Uterus (tissue), 4 donors: ENCODE measurements at places on chromosomes 11 and 22.

DNA sequence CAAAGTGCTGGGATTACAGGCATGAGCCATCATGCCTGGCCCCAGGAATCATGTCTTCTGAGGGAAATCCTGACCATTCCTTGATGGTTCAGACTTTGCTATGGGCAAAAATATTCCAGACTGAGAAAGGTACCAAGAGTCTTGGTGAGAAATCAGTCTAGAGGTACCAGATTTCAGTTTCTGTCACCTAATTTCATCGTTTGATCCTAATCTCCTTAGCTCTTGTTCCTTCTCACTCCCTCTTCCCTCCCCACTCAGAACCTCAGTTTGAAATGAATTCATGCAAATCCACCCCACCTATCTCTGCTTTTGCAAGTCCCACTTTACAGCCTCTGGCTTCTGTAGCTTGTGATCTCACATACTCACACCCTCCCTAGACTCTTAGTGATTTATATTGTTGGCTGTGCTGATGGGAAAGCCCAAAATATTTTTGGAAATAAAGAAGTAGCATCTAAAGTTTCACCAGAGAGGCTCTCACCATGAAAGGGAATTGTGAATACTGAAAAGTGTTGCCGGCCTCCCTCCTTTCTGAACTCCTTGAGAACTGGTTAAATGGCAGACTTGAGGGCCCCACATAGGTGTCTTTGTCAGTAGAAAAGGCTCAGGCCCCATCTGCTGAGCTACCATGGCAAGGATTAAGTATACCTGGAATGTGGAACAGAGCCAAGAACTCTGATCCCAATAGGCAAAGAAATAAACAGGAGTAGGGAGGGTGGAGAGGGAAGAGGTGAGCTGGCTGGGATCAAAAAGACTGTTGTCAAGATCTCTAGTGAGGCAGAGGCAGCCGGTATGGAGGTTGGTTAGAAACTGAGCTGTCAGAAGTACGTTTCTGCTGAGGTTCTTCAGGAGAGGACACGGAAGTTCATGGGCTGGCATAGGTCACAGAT is 190.5 kb upstream of the MTMR2 start:
- peak; percentile 60 for DNase-seq

DNA sequence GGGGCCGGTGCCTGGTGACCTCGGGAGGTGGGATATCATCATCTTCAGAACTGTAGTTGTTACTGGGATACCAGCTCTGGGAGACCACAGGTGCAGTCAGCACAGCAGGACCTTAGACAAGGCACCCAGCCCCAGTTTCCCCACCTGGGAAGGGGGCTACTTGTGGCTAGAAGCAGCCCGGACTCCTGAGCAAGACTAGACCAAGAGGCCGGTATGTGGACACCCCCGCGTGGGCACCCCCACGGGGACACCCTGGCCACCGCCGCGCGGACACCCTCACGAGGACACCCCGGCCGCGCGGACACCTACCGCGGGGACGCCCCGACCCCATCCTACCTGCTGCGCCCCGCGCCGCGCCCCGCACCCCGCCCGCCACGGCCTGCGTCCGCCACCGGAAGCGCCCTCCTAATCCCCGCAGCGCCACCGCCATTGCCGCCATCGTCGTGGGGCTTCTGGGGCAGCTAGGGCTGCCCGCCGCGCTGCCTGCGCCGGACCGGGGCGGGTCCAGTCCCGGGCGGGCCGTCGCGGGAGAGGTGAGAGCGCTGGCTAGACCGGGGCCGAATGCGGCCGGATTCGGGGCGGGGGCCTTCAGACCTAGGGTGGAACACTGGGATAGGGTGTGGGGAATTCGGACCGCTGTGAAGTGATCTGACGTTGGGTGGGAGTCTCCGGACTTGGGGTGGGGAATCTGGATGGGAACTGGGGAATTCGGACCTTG is at the start of the genes COMT and TXNRD2:
COMT (plus strand) TSS at position 408 of the 718 bp plus-strand sequence. CDS start 20,755 bp downstream, outside the sequence.
TXNRD2 (minus strand) TSS at position 454 of the 718 bp plus-strand sequence; CDS start at position 439, 15 bp downstream.
- DNase-seq: peak; percentile 73

GRCh38 chr22:31155422-31155821 is 4.6 kb upstream of the RNF185 start:
- DNase-seq: no peak

DNA sequence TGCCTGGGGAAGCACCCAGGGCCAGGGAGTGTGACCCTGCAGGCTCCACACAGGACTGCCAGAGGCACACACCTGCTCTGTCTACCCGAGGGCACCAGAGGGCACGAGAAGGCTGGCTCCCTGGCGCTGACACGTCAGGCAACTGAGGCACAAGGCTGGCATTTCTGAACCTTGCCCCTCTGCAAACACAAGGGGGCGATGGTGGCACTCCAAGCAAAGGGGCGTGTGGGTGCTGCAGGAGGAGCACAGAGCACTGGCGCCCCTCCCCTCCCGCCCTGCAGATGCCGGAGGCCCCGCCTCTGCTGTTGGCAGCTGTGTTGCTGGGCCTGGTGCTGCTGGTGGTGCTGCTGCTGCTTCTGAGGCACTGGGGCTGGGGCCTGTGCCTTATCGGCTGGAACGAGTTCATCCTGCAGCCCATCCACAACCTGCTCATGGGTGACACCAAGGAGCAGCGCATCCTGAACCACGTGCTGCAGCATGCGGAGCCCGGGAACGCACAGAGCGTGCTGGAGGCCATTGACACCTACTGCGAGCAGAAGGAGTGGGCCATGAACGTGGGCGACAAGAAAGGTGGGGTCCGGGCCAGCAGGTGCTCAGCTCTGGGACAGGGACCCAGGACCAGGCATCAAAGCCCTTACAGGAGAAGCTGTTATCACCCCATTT is 20.8 kb upstream of the TXNRD2 start:
- peak; percentile 53 for DNase-seq

- DNase-seq: no peak
Observed at GRCh38 chr11:33932721-33933120, 40.8 kb upstream of the LMO2 start.

- no peak for DNase-seq
Observed at GRCh38 chr11:84437071-84437980, 1151.2 kb upstream of the CCDC90B start.

- no peak for DNase-seq
Observed at GRCh38 chr11:117457835-117458234, 130.2 kb downstream of the CEP164 start.
